ENCODE measurements at places on chromosomes 7 and 10. TPM values are rescaled to one million over a fixed set of nuclear protein-coding genes. Genes with fewer than 3 reads are reported as not detected.

Gene NDUFB8
- 210 TPM for total RNA-seq

Gene SCIN
- total RNA-seq, result 1.2 TPM

- H3K27ac ChIP-seq, result no peak overlapping the region
- DNase-seq, result no peak
- no peak overlapping the region for H3K4me3 ChIP-seq
- no peaks in the 10 kb centered on the region for H3K4me1 ChIP-seq
Measured at GRCh38 chr10:72818076-72818475, 75.5 kb upstream of the OIT3 start.

DNA sequence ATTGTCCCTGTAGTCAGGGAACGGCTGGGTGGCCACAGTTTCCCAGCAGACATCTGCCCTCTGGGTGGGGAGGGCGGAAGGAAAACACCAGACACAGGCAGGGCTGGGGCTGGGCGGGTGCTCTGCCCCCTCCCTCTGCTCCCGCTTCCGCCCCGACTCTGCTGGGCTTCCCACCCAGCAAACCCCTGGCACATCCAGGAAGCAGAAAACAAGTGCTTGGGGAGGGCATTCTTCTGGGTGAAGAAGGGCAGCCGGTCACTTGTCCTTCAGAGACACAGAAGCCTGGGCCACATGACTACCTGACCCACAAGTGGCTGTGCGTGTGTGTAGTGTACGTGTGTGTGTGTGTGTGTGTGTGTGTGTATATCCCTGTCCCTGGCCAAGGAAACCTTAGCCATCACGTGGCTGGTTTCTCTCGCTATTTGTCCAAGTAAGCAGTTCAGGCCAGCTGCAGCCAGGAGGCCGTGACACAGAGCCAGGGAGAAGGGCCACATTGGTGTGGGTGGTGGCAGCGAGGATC, 77.9 kb downstream of the ZMIZ1 start:
- no peak overlapping the region for H3K4me3 ChIP-seq
- H3K27ac ChIP-seq, result no peak overlapping the region
- no peak for DNase-seq
- H3K36me3 ChIP-seq, result no peaks in the 10 kb centered on the region

DNA sequence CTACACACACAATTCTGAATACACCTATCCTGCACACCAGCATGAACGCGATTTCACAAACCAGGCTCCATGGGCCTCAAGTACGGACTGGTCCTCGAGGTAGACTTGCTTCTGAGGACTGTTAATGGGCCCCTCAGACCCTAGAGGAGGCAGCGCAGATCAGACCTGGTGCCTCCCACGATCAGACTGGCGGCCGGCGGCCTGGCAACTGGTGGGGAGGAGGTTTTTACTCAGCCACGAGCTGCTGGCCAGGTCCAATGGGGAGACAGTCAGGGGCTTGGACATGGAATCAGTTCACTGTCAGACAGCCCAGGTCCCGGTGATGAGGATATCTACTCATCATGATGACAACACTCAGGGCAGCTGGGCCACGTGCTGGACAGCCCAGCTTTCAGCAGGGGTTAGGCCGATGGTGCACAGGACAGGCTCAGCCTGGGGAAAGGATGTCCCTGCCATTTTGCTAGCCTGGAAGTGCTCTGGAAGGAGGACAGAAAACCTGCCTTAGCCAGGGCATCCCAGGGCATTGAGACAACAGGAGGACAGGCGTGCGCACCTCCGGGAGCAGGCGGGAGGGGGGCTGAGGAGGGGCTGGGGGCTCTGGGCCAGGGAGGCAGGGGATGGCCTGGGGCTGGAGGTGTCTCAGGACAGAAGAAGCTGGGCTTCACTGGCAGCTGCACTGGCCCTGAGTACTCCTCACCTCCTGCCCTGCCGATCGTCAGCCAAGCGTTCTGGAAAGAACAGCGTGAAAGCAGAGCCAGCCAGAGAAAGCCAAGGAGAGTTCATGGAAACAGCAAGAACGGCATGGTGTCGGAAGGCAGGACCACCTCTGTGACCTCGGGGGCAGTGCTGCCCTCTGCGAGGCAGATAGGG, 48.0 kb upstream of the RASGEF1A start:
- DNase-seq, result no peak
- H3K27me3 ChIP-seq, result no peaks in the 10 kb centered on the region
- no peak overlapping the region for H3K27ac ChIP-seq
- peaks cover 25% of the 10 kb centered on the region for H3K4me1 ChIP-seq
- H3K36me3 ChIP-seq, result no peaks in the 10 kb centered on the region
